KBM-7 (cell line): ENCODE measurements at places on chromosomes 6 and 20.

- no peak for DNase-seq
Observed at GRCh38 chr20:36893801-36894200, 17.9 kb downstream of the TLDC2 start.

DNA sequence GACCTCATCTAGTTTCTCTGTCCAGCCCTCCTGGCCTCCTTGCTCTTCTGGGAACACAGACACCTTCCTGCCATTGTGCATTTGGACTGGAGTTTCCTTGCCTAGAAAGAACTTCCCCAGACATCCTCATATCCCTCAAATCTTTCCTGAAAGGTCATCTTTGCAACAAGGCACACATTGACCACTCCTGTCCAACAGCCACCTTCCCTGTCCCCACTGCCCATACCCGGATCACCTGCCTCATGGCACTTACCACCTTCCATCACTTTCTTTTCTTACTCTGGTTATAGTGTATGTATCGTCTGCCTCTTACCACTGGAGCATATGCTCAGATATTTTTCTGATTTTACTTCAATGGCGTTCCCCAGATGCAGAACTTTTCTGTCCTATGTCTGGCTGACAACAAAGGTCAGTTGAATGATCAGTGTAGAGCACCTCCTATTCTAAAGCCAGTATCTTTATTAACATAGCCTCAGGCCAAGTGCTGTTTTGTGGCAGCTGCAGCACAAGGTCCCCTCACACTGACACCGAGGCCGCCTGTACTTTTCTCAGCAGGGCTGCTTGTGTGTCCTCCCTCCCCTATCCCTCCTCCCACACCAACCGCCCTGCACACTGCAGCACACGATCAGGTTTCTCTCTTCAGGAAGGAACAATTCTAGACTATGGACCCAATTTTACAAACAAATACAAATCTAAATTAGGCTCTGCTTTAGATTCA, 4.1 kb downstream of the HLA-C start:
- no peak for DNase-seq

DNA sequence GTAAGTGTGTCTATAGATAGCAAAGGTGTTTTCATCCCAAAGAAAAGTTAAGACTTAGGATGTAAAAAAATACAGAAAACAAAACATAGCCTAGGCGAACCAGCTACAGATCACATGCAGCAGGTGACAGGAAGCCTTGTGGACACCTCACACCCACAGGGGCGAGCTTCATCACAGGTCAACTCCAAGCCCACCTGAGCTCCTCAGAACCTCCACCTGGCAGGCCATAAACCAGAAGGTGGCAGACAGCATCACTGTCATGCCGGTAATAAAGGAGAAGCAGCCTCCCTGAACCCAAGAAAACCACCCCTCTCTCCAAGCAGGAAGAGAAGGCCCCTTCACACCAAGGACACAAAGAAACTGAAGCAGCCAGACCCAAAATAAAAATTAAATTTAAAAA, 1.0 kb downstream of the RALGAPA2 start:
- DNase-seq, result peak; percentile 38

GRCh38 chr6:70586114-70586513, 19.4 kb downstream of the SDHAF4 start:
- no peak for DNase-seq

DNA sequence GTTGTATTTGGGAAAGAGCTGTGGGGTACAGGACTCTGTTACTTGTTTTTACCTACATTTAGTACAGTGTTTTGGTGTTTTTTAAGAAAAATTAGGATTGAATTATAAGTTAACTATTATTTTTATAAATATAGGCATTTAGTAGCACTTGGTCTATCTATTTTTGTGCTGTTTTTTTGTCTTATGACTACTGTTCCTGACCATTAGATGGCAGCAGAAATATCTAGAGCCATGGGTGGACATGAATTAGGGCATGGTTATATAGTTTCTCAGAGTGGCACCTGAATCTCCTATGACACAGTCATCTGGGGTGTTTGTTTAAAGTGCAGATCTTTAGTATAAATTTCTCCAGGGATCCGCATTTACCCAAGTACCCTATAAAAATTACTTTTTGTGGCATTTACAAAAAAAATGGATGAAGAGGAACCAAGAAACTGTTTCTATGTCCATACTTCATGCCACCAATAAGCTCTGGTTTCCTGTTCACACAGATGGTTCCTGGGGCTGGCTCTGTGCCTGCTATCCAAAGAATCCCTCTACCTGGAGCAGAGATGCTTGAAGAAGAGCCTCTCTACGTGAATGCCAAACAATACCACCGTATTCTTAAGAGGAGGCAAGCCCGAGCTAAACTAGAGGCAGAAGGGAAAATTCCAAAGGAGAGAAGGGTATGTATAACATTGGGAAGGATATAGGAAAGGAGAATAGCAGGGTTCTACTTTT, 19.8 kb downstream of the NFYA start:
- DNase-seq, result peak; percentile 40

DNA sequence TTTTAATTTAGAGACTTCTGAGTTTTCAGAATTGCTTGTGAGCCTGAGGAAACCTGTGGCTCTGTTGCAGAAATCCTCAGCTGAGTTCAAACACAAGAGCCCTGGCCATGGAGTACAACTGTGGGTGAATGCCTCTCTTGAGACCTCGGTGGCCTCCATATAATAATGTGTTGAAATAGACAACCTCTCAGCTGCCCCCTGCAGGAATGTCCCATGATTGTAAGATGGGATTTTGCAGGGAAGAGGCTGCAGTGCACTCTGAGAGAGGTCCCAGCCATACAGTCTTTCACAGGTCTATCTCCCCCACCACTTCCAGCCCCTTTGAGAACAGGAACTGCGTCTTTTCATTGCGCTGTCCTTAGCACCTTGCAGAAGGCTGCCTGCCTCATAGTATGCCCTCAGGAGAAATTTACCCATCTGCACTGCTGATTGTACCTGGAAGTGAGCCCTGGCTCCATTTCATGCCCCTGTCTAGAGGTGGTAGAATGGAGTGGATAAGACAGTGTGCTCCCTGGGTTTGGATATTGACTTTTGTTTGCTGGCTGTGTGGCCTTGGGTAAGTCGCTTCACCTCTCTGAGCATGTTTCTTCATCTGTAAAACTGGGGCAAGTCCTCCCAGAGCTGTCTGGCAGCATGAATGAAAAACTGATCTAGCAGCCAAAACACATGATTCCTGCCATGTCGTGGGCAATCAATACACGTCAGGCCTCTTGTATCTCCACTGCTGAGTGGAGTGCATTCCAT, 16.8 kb upstream of the CDH22 start:
- peak; percentile 56 for DNase-seq

GRCh38 chr6:112443179-112444065, 96.3 kb downstream of the RFPL4B start:
- no peak for DNase-seq

DNA sequence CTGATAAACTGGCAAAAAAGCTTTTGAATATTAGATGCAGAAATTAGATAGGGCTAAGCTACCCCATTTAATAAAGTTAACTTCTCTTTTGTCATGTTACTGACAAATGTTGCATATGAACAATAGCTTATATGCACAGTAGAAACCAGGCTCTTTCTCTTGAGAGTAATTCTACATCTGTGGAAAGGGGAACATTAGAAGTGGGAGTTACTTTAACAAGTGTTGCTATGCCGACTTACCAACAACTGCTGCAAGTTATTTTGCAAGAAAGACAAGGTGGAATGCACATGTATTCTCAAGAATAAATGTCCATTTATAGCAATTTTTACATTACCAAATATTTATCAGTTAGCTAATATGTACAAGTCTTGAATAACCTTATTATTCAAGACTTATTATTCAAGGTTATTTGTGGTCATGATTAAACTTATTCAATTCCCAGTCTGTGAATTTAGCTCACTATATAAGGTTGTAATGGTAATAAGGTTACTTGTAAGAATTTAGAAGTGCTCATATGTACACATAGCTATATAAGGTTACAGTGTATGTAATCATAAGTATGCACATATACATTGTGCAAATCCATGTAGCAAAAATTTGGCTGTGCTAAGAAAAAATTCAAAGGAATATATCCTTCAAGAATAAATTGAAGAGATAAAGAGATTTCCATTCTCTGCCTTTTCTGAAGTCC, 38.3 kb downstream of the ADGRG6 start:
- no peak for DNase-seq

- no peak for DNase-seq
Observed at GRCh38 chr20:59160389-59161115, 3.1 kb upstream of the ZNF831 start.

- DNase-seq, result no peak
Observed at GRCh38 chr20:40049854-40050253, 639.2 kb downstream of the MAFB start.

DNA sequence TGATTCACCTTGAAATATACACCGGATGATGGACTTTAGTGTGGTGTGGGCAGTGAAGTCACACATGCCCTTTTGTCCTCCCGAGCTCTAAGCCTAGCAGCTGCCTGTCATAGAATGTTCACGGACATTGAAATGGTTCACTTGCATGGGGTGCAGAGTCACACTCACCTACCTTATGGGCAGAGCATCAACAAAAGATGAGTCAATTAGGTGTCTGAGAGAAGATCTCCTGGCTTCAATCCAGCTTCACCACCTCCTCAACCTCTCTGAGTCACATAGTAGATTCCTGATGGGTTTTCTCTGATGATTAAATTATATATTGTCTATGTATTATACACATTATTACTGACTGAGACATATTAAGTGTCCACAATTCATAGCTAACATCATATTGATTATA, 48.1 kb upstream of the HLA-E start:
- no peak for DNase-seq

- no peak for DNase-seq
Observed at GRCh38 chr6:169725125-169726048, 1.1 kb upstream of the PHF10 start.

- no peak for DNase-seq
Observed at GRCh38 chr20:36468149-36469000, 72.9 kb upstream of the MYL9 start.

- no peak for DNase-seq
Observed at GRCh38 chr6:130848945-130849344, 21.7 kb downstream of the SMLR1 start.

DNA sequence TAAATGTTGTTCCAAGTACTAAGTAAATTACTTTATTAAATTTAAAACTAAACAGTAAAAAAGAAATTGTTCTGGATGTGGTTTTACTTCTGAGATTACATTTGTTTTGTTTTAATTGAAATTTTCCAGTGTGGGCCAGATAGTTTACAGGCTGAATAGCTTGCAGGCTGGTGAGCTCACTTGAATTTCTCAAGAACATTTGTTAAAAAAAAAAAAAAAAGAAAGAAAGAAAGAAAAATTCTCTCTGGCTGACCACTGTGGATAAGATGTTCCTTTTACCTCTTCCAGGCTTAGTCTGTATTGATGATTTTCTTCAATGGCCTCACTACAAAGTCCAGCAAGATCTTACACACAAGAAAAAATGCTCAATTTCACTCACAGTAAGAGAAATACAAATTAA, 85.4 kb downstream of the PLCG1 start:
- no peak for DNase-seq

DNA sequence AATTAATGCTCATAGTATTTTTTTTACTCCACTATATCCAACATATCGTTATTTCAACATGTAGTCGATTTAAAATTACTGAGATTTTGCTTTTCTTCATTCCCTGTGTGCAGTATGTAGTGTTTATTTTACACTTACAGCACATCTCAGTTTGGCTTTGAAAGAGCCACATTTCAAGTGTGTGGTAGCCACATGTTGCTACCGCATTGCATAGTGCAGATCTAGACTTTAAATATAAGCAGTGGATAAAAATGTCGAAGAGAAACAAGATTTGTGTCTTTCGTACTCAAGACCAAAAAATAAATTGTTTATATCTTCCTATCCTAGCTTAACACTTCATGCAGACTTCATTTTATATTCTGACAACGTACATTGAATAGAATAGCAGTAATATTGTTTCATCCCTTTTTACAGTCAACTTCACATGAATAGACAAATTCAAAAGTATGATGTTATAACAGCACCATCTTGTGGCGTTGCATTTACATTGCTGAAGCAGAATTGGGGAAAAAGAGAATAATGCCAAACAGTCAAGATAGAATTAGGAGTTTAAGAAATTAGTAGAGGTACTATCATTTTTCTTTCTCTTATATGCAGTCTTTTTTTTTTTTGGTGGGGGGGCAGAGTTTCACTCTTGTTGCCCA, 29.9 kb downstream of the FBXO5 start:
- peak; percentile 53 for DNase-seq

- no peak for DNase-seq
Observed at GRCh38 chr20:36845288-36845971, 30.5 kb upstream of the TLDC2 start.

GRCh38 chr6:106066989-106067388, 19.1 kb upstream of the PRDM1 start:
- DNase-seq, result no peak

DNA sequence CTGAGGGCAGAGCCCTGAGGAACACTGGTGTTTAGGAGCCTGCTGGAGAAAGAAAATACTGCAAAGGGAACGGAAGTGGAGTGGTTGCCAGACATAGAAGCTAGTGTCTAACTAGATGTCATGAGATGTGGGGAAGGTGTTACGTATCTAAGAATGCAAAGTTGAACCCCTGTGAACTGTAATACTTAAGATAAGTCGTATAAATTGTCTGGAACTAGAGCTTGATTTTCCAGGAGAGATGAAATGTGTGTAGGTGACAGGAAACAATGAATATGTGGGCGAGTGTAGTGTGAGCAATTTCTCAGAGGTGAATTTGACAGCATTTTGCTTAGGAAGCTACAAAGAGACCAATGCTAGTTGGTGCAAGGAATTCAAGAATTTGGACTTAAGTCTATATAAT, 27.9 kb downstream of the ESR1 start:
- DNase-seq, result no peak

GRCh38 chr20:1807394-1807793, 87.8 kb upstream of the SIRPA start:
- DNase-seq, result no peak

- no peak for DNase-seq
Observed at GRCh38 chr6:105886814-105887544, 199.2 kb upstream of the PRDM1 start.

- peak; percentile 66 for DNase-seq
Observed at GRCh38 chr6:87700397-87701343, 1.4 kb downstream of the AKIRIN2 start.

DNA sequence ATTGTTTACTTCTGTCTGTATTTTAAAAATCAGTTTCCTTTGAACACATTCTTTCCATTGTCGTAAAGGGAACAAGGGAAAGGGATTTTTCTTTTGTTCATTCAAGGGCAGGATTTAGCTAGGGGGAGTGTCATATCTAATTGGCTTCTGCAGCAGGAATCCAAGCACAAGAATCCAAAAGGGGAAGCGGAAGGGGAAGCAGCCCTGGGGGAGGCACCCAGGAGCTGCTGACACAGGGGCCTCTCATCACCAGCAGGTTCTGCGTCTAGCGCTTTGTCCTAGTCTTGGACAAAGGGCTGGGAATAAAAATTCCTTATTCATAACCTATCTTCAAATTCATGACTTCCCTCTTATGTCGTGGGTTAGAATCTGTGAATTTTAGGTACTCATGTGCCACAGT, 13.7 kb downstream of the RIPK1 start:
- DNase-seq, result peak; percentile 74

- DNase-seq, result no peak
Observed at GRCh38 chr6:30979141-30979540, 4.4 kb upstream of the MUC21 start.
